ENCODE measurements at places on chromosomes 2 and 18.

- peak; percentile 37 for DNase-seq
- no peak overlapping the region for H3K4me3 ChIP-seq
- no peaks in the 10 kb centered on the region for H3K36me3 ChIP-seq
- peak overlapping the region; percentile 31 for H3K27ac ChIP-seq
- H3K4me1 ChIP-seq, result peaks cover 12% of the 10 kb centered on the region
- no peaks in the 10 kb centered on the region for H3K27me3 ChIP-seq
These were observed 92.2 kb downstream of the CAPN13 start for GRCh38 chr2:30714811-30715709.

- H3K27me3 ChIP-seq, result no peaks in the 10 kb centered on the region
- H3K27ac ChIP-seq, result no peak overlapping the region
- no peaks in the 10 kb centered on the region for H3K4me1 ChIP-seq
- H3K4me3 ChIP-seq, result no peak overlapping the region
- H3K36me3 ChIP-seq, result no peaks in the 10 kb centered on the region
These were observed 507.5 kb downstream of the EIPR1 start for GRCh38 chr2:2870106-2870505.

- H3K36me3 ChIP-seq, result no peaks in the 10 kb centered on the region
- H3K4me1 ChIP-seq, result no peaks in the 10 kb centered on the region
- H3K27ac ChIP-seq, result no peak overlapping the region
- H3K27me3 ChIP-seq, result no peaks in the 10 kb centered on the region
- no peak overlapping the region for H3K4me3 ChIP-seq
These were observed 204.1 kb downstream of the CTIF start for GRCh38 chr18:48742706-48743475.

GRCh38 chr2:98078701-98079100 lies 8.3 kb upstream of the VWA3B start:
- DNase-seq, result no peak
- peaks cover 10% of the 10 kb centered on the region for H3K27me3 ChIP-seq
- no peak overlapping the region for H3K27ac ChIP-seq
- no peak overlapping the region for H3K4me3 ChIP-seq
- no peaks in the 10 kb centered on the region for H3K36me3 ChIP-seq
- H3K4me1 ChIP-seq, result peaks cover 11% of the 10 kb centered on the region

GRCh38 chr18:23683671-23684070 lies 5.6 kb upstream of the LAMA3 start:
- H3K4me3 ChIP-seq, result no peak overlapping the region
- H3K27ac ChIP-seq, result no peak overlapping the region
- H3K4me1 ChIP-seq, result peaks cover under 1% of the 10 kb centered on the region

GRCh38 chr2:85415980-85416650 lies 2.4 kb upstream of the SH2D6 start:
- H3K27me3 ChIP-seq, result no peaks in the 10 kb centered on the region

DNA sequence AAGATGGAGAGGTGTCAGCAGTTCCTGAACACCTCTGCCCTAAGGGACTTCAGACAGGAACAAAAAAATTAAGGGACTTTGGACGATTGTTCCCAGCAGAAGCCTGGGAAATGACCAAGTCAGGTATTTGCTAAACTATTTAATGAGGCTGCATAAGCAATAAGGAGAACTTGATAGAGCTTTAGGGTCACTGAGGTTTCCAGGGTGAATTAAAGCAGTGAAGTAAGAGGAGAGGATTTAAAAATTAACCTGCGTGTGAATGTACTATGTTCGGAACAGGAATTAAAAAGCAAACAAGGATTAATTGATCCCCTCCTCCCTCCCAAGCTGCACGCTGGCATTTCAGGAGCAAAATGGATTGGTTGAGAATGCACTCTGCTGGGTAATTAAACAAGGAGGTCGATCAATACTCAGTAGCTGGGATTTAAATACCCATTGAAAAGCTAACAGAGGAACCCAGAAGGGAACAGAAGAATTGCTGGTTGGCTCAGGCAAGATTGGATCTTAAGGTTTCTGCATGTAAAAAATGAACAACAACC lies 157.2 kb downstream of the RNF152 start:
- H3K4me1 ChIP-seq, result no peaks in the 10 kb centered on the region
- DNase-seq, result no peak
- no peak overlapping the region for H3K27ac ChIP-seq
- peaks cover 3% of the 10 kb centered on the region for H3K27me3 ChIP-seq

DNA sequence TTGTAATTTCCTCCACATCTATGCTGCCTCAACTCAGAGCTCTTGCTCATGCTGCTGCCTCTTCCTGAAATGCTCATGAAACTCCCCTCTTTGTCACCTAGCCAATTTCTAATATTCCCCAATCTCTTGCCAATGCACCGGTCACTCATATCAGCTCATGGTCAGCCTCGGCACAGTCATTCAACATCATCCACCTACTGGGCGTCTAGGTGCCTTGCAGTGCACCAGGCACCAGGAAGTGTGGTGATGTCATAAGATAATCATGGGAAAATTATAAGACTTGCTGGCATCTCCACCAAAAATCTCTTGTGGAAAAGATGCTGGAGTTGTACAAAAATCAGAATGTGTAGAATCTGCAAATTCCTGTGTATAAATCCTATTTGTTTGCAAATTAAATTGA lies 52.6 kb upstream of the RAB27B start:
- no peak overlapping the region for H3K4me3 ChIP-seq
- no peak overlapping the region for H3K27ac ChIP-seq
- peaks cover 2% of the 10 kb centered on the region for H3K4me1 ChIP-seq
- no peak for DNase-seq

GRCh38 chr18:29378651-29379136 lies 1201.8 kb upstream of the CDH2 start:
- no peak overlapping the region for H3K27ac ChIP-seq
- no peaks in the 10 kb centered on the region for H3K36me3 ChIP-seq
- no peak overlapping the region for H3K4me3 ChIP-seq

Data from activated CD8-positive, alpha-beta T cell treated with anti-CD3 and anti-CD28 coated beads for 36 hours (primary cell).